SJSA1 (cell line): ENCODE measurements at places on chromosomes 7 and 10. TPM values are rescaled to one million over a fixed set of nuclear protein-coding genes. Genes with fewer than 3 reads are reported as not detected.
A peak's percentile ranks its signal among the peaks of the same experiment; 100 is the strongest.

- DNase-seq = no peak
Observed at GRCh38 chr10:474946-475345, 214.5 kb downstream of the DIP2C start.

DNA sequence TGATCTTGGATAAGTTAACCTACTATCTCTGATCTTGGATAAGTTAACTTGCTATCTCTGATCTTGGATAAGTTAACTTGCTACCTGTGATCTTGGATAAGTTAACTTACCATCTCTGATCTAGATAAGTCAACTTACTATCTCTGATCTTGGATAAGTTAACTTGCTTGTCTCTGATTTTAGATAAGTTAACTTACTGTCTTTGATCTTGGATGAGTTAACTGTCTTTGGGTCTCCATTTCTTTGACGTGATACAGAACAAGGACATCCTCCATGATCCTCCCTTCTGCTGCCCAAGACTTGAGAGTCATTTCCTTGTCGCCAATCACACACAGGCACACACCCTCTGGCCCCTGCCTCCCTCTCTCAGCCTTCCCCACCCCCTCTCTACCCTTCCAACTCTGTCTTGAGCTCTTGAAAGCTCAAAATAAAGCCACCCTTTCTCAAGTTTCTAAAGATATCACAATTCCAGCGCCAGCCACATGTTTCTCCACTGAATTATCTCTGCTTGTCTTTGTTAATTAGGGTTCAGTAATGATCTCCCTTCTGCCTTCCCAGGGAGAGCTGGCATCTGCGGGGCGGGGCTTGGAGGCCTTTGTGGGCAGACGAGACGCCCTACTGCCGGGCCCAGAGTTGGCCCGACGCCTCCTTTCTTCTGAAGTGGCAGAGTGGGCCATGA, 85.1 kb upstream of the GTF2I start:
- DNase-seq = no peak

DNA sequence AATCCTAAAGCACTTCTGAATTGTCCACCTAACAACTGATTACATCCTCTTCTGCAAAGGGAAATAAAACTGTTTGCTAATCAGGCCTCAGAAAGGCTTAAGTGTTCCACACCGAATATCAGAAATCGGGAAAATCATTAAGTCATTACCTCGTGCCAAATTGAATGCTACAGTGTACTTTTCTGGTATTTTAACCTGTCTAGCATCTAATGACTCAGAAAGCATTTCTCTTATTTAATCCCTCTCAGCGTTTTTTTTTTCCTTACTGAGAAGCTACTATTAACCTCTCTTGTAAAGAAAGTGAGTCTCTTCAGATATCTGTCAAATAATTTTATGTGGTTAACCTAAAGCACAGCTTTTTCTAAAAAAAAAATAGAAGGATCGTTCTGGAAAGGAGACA, 28.6 kb downstream of the VIM start:
- no peak for DNase-seq

DNA sequence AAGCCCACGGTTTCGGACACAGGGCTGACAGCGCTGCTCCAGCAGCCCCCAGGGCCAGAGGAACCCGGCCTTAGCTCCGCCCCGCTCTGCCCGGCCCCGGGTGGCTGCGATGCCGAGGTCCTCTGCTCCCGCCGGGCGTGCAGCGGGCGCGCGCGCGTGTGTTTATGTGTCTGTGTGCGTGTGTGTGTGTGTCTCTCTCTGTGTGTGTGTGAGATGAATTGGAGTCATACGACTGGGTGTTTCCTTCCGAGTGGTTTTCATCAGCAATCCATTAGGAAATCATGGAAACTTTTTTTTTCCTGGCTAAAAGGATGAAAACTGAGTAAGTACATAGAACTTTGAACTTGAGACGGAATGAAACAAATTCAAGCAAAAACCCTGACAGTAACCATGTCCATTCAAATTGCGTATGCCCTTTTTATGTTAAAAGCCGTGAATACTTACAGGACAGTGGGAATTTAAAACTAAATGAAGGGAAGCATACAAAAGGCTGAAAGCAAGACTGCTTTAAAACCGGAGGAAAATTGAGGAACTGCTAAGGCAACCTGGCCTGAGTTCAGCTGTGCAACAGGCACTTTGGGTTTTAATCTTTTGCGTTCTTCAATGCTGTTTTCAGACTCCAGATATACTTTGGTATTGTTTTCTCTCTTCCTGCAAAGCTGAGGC, at the start of gene CPED1:
Gene CPED1, plus strand, starts transcription at position 121 of the 666 bp plus-strand sequence. CDS start 911 bp downstream, outside the sequence.
- DNase-seq = peak; percentile 83

- DNase-seq = no peak
Observed at GRCh38 chr7:57772126-57772924, 322.3 kb downstream of the ZNF716 start.

- no peak for DNase-seq
Observed at GRCh38 chr10:129520440-129521080, 53.5 kb downstream of the MGMT start.

- no peak for DNase-seq
Observed at GRCh38 chr10:45005284-45005683, 4.6 kb downstream of the ZNF22 start.

- no peak for DNase-seq
Observed at GRCh38 chr10:100775386-100775785, 30.0 kb downstream of the PAX2 start.

DNA sequence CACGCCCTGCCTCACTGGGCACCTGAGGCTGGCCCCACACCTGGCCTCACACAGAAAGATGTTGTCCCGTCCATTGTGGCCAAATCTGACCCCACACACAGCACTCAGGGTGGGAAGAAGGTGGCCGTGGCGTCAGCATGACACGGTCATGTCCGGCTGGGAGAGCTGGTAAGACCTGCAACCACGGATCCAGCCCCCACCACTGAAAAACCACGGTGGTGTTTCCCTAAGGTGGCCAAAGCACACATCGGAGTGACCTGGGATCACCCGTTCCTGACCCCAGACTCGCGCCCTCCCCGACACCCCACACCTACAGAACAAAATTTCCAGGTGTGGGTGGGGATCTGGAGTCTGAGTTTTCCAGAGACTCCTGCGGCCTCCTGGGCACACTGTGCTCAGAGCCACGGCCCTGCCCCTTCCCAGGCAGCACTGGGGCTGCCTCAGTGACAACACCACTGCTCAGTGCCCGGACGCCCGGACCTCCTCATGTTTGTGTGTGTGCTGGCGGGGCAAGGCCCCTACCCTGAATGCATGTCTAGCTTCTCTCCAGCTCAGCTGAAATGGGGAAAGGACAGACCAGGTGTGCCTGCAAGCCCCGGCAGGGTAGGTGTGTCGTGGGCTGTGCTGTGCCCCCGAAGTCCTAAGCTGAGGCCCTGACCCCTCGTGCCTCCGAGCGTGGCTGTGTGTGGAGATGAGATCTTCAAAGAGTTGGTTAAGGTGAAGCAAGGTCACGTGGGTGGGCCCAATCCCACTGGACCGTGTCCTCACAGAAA, 36.1 kb downstream of the STK32C start:
- DNase-seq = no peak

DNA sequence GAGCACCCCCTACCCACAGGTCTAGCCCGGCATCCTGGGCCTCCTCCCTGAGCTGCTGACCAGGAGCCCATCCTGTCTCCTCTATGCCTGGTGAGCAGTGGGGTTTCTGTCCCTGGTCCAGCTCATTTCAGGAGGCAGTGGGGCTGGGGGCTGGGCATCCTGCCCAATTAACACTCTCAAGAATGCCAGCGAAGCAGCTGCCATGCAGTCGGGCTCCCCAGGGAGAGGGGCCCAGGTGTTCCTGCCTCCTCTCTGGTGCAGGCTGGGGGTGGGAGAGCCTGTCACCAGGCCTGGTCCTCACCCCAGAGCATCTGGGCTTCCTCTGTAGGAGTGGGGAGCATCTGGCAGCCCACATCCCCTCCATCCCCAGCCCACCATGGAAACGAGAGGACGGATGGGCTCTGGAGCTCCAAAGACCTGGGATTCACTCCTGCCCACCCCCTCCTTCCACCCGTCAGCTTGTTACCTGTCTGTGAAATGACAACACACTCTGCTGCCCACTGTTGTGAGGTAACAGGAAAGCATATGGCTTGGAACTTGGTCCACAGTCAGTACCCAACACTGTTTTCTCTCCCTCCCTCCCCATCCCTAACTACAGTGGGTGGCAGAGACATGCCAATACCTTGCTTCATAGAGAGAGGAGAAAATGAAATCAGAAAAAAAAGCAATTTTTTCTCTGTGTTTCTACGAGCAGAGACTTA, 69.1 kb downstream of the SLIT1 start:
- no peak for DNase-seq

DNA sequence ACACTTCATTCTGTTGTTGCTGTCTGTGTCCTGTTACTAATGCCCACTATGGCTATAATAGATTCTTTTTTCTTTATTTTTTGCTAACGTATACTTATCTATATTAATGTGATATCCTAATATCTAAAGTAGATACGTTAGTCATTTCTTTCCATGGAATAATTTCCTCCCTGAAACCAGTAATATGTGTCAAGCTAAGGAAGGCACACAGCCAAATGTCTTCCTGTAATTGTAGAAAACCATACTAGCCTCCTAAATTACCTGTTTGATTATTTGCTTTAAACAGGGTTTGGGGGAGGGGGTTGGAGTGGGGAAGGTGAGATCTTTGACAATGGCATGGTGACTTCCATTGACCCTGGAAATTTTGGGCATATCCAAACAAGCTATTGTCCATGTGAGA, 56.4 kb downstream of the THNSL1 start:
- DNase-seq = no peak

GRCh38 chr10:3902054-3902808, 117.2 kb upstream of the KLF6 start:
- DNase-seq = peak; percentile 32

GRCh38 chr7:97499204-97499603, 232.7 kb upstream of the TAC1 start:
- no peak for DNase-seq

DNA sequence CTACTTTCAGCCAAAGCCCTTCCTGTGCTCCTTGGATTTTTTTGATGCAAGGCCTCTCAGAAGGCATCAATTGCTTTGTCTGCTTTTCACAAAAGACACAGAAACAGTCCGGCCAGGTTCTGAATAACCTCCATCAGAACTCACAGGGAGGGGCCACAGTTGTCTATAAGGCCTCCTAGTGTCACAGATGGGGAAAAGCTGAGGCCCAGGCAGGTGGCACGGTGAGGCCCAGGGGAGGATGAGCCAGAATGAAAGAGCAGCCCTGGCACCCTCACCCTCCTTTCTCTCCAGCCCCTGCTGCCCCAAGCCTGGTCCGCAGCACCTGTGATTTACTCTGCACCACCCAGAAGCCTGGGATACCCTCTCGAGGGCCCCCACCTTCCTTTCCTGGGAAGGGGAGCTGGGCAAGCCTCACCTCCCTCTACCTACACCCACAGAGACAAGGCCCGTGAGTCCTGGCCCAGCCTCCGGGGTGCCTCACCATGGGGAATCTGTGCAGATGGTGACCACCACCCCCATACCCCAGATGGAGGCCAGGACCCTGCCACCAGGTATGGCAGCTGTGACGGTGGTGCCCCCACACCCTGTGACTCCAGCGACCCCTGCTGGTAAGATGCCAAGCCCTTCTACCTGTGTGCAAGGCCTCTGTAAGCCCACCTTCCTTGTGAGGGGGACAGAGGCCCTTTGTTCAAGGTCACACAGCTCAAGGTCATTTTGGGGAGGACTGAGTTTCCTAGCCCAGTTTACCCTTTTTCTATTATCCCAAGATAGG, 26.2 kb upstream of the ZNF467 start:
- no peak for DNase-seq

- no peak for DNase-seq
Observed at GRCh38 chr7:124843336-124843735, 77.7 kb upstream of the GPR37 start.

DNA sequence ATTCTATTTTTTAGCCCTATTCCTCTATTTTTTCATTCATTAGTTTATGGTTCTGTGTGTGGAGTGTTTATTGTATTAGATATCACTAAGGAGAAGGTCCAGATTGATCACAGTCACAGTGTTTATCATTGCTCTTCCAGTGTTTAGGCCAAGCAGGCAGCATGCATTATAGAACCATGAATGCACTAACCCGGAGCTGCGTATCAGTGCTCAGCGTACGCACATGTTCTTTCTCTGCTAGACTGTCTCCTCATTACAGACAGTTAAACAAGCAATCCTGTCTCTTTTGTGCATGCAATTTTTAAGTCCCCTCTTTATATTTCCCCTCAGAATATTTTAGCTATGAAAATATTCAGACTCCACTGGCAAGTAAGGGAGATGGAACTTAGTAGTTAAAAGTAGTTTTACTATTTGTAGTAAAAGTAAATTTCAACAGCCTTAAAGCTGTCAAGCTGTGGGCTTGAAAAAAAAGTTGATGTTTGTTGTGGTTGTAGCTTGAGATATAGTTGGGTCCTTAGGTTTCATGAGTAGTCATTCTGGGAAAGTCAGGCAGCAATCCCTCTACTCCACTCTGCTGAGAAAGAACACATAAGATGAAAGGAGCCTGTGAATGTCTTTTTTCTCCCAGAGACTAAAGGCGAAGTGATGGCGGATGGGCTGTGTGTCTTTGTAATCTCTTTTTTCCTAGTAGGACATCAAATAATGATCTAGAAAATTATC, 260.4 kb downstream of the CDK14 start:
- DNase-seq = no peak

DNA sequence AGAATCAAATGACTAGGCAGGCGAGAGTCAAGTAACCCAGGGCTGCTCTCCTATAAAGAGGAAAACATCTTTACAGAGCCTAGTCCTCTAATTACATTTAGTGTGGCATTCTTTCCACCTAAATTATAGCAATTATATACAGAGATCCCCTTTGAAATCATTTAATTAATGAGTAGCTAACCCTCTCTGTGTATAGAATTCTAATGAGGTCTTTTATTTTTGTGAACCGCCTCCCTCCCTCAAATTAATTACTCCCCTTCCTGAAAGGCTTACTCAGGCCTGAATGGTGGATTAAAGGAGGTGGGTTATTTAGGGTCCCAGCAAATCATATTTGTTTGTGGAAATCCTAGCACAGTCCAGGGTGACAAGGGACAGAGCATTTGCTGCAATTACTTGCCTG, 551.8 kb downstream of the SORCS3 start:
- DNase-seq = no peak

DNA sequence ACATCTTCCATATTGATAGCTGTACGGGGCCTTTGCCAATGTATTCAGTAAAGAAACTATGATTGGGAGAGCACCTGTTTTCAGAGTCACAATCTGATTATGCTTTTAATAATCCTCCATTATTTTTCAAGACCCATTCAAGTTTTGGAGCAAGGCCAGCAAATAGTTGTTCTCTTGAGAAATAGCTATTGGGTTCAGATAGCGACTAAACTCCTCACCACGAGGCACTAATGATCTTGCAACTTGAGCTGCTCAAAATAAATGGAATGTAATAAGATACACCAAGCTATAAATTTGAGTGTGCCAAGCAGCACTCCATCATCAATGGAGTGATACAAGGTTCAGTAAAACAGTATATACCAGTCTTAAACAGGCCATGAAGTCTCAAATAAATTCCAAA, 7.4 kb upstream of the MALRD1 start:
- DNase-seq = no peak

- no peak for DNase-seq
Observed at GRCh38 chr7:78558566-78558965, 760.0 kb downstream of the PHTF2 start.

The WDR86 gene
- total RNA-seq = 0.39 and 0.72 TPM in 2 replicates

The TBX20 gene
- total RNA-seq = 3.2 and 5.1 TPM in 2 replicates

The UBE2D1 gene
- total RNA-seq = 17.1 and 23.3 TPM in 2 replicates

The NANOS1 gene
- total RNA-seq = 0.71 and 2.7 TPM in 2 replicates

The TAS2R5 gene
- total RNA-seq = not detected in 2 replicates

The NSUN5 gene
- 46.3 and 64.0 TPM in 2 replicates for total RNA-seq

The SMNDC1 gene
- 4.0 and 6.6 TPM in 2 replicates for total RNA-seq

The TUBAL3 gene
- not detected in 2 replicates for total RNA-seq

The OPALIN gene
- total RNA-seq = not detected in 2 replicates

The CARD11 gene
- total RNA-seq = 0.22 and 0.50 TPM in 2 replicates
